ENCODE measurements at places on chromosomes 12 and 14.

- no peak for DNase-seq
These were observed 114.3 kb downstream of the BCL11B start for GRCh38 chr14:99157676-99158075.

- no peak for DNase-seq
These were observed 470.6 kb downstream of the EGLN3 start for GRCh38 chr14:33480071-33480886.

DNA sequence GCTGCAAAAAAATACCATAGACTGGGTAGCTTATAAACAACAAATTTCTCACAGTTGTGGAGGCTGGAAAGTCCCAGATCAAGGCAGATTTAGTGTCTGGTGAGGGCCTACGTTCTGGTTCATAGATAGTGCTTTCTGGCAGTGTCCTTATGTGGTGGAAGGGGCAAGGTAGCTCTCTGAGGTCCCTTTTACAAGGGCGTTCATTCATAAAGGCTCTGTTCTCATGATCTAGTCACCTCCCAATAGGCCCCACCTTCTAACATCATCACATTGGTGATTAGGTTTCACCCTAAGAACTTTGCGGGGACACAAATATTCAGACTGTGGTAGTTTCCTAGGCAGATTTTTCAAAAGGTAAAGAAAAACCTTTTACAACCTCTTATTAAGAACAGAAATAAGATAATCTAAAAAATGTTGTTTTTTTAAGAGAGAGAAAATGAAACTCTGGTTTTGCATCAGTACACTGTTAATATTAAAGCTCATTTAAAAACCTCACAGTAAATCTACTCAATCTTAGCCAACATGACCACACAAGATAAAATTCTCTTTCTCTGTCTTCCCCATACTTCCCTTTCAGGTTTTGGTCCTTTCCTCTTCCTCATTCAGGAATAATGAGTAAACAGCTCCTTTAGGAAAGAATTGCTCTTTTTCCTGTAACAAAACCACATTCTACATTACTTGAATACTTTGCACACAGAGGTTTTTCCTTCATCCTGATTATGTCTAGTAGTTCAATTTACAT is 117.5 kb downstream of the UNC79 start:
- DNase-seq, result no peak

- DNase-seq, result no peak
These were observed 133.7 kb downstream of the FLRT2 start for GRCh38 chr14:85663667-85664066.

GRCh38 chr12:95673576-95673975 is 117.0 kb downstream of the NTN4 start:
- no peak for DNase-seq

DNA sequence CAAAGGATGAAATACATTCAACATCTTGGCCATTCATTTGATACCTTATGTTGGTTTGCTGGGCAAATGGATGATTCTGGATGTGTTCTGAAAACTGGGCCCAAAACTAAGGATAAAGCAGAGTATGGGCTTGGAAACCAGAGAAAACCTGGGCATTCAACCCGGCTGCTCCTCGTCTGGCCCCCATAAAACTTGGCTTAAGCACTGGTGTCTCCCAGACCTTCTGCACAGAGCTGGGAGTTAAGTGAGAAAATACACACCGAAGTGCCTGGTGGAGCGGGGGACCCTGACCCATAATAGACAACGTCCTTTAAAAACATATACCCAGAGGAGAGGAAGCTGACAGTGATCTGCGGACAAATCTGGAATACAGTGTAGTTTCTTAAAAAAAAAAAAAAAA is 112.5 kb downstream of the FOXN3 start:
- DNase-seq, result no peak

DNA sequence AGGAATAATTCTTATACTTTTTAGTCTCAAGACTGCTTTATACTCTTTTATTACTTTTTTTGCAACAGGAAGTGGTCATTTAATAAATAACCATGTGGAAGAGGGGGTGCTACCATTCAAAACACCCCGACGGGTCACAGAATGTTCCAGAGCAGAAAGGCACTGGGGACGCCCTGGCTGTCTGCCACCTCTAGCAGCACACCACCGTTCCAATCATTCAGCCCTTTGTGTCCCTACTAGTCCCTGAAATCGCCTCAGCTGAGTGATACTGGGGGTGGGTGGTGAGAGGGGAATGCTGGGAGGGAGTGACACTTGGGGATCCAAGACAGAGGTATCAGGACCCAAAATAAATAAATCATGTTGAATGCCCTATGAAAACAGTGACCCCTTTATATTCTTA is 52.4 kb downstream of the MON2 start:
- DNase-seq, result no peak

GRCh38 chr12:88437226-88437625 is 143.0 kb downstream of the KITLG start:
- DNase-seq, result no peak

DNA sequence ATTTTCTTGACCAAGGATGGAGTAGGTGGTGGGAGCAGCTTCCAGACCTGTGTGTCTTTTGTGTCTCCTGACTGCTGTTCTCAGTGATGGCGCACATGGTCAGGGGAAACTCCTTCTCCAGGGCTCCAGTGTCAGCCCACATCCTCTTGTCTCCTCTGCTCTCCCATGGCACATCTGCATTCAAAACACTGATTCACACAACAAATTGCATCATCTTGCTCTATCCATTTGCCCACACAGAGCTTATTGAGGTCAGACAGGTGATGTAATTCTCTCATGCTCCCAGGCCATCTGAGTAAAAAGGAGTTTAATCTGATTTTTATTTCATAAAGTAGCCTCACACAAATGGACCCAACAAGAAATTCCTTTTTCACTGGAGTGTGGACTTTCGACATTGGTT is 21.8 kb upstream of the TMEM132C start:
- no peak for DNase-seq

DNA sequence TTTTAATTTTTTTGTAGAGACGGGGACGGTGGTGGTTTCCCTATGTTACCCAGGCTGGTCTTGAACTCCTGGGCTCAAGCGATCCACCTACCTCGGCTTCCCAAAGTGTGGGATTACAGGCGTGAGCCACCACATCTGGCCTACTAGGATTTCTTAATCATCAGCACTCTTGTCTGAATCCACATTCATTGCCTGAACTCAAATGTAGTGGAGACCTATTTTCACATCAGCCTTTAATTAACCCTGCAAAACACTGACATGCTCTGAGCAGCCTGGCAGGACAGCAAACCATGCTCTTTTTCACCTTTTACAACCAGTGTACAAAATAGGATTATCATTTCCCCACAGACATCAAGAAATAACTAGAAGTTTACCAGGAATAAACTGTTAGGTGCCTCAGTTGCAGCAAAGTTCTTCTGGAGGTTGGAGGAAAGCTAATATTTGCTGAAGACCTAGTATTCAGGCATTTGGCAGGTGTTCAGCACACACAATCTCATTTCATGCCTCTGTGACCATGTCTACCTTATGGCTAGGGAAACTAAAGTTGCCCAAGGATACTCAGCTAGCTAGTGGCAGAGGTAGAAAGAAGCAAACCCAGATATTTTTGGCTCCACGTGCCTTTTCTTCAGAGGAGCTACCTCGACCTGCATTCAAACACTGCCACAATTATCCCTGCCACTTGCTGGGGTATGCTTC is 37.7 kb downstream of the CFL2 start:
- no peak for DNase-seq

- no peak for DNase-seq
These were observed 827.9 kb downstream of the BCL11B start for GRCh38 chr14:98444077-98444476.

- no peak for DNase-seq
These were observed 92.7 kb downstream of the ITPK1 start for GRCh38 chr14:93023039-93023438.

- DNase-seq, result no peak
These were observed 95.0 kb downstream of the LMNTD1 start for GRCh38 chr12:25458047-25458552.

DNA sequence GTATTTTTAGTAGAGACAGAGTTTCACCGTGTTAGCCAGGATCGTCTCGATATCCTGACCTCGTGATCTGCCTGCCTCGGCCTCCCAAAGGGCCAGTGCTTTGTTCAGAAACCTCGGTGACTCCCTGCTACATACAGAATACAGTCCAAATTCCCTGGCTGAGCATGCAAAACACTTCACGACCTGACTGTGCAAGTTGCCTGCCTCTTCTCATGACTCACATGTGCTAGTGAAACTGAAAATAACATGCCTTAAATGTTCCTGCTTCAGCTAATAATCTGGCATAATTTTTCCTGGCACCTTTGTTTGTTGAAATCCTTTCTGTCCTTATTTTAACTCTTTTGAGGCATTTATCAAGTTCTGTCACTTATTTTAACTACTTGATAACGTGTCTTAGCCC is 8.2 kb downstream of the DMAC2L start:
- DNase-seq, result no peak

DNA sequence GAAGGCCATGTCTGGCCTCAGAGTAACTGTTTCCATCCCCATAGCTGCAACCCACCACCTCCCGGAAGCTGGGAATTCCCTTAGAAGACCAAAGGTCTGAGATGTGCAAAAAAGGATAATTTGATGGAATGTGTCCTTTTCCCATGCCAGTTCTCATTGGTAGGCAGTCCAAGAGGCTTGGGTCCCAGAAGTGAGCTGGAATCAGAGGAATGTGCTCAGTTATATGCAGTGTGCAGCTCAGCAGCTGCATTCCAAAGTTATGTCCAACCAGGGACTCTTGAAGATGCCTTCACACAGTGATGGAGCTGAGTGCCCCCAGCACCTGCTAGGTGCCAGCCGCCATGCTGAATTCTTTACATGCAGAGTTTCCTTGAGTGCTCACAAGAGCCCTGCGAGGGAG is 583.9 kb upstream of the TBX3 start:
- no peak for DNase-seq

DNA sequence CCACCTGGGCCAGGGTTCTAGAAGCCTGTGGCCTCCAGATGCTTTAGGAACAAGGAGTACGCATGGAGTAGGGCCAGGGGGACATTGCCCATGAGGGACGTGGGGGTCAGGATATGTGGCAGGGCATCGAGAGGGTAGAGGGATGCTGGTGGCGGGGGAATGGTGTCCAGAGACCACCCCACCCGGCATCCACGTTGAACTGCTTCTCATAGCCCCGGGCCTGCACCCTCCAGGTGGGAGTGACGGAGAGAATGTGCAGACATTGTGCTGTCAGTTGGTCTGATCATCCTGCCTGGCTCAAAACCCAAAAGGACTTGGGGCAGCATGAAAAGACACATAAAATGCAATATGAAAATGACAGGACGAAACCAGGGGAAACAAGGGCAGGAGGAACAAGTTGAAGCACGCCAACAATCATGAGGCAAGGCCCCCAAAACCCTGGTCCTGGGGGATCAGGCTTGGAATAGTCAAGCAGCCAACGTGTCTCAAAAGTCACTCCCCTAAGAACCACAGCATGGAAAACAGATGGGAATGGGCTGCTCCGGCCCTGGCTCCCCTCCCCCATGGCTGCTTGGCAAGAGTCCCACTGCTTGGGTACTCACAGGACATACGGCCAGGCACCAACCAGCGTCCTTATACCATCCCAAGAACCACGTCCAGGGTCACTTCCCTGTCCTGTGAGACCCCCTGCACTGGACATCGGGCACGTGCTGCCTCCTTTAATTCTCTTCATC is 117.9 kb downstream of the DICER1 start:
- DNase-seq, result no peak

DNA sequence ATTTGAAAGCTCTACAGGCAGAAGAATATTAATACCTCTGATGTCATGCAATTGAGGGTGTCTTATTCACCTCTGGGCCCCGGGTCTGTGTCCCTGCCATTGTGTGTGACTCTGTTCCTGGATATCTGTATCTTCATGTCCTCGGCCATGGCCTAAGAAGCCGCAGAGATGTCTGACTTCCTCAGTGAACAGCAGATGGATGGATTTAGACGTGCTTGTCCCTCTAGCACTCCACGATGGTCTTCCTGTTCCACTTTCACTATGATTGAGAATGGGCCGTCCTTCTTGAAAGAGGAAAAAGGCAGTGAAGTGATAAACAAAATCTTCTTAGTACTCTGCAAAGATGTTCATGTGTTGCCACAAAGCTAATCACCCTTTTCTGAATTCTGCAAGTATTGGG is 217.4 kb downstream of the SLC41A2 start:
- no peak for DNase-seq

GRCh38 chr14:104211215-104211614 is 72.8 kb downstream of the KIF26A start:
- no peak for DNase-seq

DNA sequence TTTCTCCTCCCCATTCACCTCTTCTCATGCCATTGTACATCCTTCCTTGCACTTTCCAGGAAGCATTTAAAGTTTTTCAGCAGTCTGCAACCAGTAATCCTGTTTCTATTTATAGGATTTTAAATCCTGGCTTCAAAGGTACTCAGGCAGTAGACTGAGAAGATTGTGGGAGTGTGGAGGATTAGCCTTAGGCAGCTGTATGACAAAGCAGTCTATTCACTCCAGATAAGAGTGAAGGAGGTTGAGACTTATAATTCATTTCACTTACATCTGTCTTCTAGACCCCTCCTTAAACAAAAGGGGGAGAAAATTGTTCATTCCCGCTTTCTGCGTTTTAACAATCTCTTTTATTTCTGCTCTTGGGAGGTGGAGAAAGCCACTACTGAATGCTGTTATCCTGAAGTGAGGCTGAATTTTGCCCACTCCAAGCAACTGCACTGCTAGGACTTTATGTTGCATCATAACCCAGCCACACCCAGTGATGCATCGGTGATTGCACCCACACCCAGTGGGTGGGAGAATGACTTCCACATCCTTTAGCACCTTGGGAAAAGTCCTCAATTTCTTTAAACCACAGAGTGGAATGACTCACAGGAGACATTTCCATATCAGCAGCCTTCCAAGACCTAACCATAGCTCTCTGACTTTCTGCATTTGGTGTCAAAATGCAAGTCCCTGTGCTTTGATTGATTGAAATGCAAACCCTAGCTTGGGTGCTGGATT is 382.5 kb upstream of the ATP2B1 start:
- DNase-seq, result no peak

DNA sequence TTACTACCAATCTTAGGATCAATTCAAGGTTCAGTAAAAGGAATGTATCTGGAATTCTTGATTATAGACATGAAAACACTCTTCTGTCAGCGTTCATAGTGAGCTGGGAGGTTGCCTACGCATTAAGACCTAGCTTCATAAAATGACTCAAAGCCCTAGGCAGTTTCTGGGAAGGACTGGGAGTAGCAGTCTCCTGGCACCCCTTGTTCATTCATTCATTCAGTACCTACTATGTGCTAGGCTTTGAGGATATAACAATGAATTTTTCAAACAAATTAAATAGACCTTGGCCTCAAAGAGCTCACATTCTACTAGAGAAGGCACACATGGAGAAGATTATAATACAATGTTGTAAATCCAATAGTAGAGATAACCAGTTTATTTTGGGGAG is 46.1 kb downstream of the MDM2 start:
- no peak for DNase-seq

DNA sequence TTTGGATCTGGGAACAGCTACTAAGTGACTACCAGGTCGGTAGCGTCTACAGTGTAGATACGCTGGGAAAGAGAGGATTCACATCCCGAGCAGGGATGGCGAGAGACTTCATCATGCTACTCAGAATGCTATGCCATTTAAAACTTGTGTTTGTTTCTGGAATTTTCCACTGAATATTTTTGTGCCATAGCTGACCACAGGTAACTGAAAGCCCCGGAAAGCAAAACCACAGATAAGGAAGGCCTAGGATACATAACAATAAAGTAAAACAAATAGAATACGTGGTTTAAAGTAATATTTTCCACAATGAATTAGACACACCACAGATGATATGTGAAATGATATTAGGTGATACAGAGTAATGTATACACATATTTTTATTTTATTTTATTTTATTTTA is 7.9 kb upstream of the HCAR1 start:
- no peak for DNase-seq
